ENCODE measurements at places on chromosomes 16 and 17.

GRCh38 chr17:35084987-35085386 lies 21.5 kb upstream of the RFFL start:
- DNase-seq = no peak

DNA sequence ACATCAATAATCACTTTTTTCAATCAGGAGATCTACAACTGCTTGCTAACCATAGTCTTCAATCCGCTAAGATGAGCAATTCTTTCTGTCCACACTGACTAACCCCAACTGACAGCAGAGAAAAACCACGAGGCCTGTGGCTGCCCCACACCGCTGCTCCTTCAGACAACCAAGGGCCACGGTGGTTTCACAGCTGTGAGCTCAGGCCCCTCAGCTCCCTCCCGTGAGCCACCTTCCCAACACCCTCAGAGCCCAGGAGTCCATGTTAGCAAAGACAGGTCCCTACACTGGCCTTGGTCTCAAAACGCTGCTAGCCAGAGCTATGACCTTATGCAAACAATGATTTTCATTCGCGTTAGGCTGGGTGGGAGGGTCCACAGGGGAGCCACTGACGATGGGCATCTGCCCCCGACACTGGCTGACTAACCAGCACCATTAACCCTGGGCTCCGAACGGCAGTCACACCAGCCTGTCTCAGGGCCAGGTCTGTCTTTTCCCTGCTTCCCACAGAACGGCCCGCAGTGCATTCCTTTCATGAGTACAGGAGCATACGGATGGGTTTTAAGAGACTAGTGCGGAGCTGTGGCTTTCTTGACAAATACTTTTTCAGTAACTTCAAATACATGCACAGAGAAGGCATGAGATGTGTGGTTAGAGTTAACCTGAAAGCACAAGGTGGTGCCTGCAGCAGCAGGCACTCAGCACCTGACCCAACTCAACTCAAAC lies 67.3 kb downstream of the ANKRD11 start:
- peak; percentile 47 for DNase-seq

- no peak for DNase-seq
Measured at GRCh38 chr17:50163843-50164696, 1.7 kb upstream of the SGCA start.

- DNase-seq = no peak
Measured at GRCh38 chr16:4767872-4768548, 1.0 kb upstream of the ZNF500 start.

DNA sequence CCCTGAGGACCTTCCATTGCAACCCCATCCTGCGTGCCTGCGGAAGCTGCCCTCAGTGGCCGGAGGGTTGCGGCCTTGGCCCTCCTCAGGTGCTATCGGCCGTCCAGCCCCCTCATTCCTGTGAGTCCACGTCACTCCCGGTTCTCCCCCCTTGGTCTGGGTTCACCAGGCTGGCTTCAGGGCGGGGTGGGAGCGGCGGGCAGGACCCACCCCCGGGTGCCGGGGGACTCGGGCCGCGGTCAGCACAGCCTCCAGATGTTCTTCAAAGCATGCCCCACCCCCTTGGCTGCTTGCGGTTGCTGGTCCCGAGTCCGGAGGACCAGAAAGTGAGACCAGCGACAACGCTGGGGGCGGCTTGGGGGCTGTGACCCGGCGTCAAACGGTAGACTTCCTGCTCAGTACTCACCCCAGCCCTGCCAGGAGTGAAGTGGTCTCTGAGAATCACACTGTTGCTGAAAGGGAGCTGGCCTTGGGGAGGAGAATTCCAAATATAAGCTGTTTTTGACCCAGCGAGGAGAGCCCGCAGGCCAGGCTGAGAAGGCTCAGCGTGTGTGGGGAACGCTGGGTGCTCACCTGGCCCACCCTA lies 4.5 kb downstream of the ZNF469 start:
- no peak for DNase-seq

GRCh38 chr17:66667090-66667489 lies 167.8 kb upstream of the CACNG5 start:
- no peak for DNase-seq

DNA sequence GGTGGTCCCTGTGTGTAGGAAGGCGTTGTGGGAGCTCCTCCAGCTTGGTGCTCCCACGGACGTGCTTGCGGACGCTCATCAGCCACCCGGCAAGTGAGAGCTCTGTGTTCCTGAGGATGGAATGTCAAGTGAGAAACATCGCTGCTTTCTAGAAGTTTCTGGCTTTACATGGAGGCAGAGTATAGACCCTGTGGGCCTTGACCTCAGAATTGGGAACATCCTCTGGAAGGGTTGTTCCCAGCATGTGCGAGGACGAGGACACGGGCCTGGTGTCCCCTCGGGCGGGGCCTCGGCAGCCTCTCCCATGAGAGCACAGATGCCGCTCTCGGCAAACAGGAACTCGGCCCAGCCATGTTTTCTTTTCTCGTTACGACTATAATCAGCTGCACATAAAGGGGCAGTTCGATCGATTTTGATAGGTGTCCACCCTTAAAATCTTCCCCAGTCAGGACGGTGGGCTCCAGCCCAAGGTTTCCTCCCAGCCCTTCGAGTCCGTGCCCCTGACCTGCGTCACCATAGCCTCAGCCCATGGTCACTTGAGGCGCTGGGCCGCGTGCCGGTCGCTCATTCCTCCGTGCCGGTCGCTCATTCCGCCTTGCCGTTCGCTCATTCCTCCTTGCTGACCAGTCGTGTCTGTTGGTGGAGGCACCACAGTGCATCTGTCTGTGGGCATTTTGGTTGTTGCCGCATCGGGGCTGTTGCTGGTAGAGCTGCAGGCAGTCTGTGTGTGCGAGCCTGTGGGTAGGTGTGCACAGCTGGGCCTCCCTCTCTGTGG lies 91.3 kb upstream of the ZNF750 start:
- DNase-seq = no peak

DNA sequence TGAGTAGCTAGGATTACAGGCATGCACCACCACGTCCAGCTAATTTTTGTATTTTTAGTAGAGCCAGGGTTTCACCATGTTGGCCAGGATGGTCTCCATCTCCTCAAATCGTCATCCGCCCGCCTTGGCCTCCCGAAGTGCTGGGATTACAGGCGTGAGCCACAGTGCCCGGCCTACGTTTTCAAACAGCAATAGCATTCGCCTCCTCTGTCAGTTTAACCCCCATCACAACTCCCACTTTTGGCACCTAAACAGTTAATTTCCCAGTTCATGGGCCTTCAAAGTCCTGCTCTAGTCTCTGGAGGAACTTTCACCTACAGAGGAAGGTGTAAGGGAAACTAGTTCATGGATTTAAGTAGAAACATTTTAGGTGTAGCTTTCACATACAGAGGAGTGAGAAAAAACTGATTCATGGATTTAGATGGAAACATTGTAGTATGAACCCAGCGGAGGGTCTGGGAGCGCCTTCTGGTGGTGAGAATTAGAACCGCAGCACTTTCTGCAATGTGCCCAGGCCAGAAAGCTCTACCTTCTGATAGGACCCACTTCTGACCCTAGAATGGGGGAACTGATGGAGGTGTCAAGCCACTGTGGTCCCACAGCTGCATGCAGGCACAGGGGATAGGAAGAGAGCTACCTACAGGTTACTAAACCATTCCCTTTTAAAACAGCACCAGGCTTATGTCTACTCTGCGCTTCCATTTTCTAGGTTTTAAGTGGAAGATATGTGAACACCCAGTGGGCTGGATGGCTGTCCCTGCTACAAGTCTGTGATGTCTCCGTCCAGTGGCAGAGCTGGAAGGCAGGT lies 12.0 kb upstream of the MEOX1 start:
- DNase-seq = peak; percentile 60

- peak; percentile 31 for DNase-seq
Measured at GRCh38 chr17:78381601-78382232, 3.3 kb downstream of the PGS1 start.

DNA sequence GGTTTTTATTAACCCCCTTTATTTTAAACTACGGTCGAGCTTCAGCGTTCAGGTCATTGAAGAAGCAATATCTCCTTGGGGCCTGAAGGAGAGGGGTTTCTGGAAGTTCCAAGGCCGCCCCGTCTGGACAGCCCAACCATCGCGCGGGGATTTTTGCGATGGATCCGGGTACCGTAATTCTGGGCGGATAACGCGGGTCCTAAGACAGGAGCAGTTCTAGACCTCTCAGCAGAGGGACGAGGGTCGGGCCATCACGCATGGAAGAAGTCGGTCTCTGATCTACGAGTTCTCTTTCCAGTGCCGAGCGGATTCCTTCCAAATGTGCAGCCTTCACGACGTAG lies 3.6 kb downstream of the BORCS6 start:
- no peak for DNase-seq

DNA sequence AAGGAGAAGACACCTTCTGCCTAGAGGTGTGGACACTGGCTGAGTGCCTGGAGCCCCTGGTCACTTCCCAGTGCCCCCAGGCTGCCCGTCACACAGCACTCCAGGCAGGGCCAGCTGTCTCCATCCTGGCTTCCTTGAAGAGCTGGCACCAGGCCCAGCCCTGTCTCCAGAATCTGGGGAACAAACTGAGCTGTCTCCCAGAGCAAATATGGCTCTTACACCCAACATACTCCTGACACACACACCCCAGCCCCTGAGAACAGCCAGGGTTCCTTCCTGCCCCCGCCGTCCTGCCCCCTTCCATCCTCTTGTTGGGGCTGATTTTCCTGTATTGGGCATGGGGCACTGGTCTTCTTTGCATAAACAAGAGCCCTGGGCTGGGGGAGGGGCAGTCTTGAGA lies 9.1 kb downstream of the NHERF1 start:
- no peak for DNase-seq

DNA sequence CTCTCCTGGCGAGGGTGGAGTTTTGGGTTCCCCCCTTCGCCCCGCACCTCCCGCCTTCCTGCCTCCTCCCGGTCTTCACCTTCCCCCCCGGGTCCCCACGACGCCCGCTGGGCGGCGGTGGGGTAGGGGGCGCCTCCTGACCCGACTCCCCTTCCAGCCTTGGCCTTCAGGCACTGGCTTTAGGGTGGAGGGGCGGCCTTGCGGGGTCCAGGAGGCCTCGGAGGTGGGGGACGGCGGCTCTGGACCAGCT lies 2.4 kb downstream of the SLC16A3 start:
- DNase-seq = no peak

- no peak for DNase-seq
Measured at GRCh38 chr16:86033016-86033474, 134.1 kb downstream of the IRF8 start.

DNA sequence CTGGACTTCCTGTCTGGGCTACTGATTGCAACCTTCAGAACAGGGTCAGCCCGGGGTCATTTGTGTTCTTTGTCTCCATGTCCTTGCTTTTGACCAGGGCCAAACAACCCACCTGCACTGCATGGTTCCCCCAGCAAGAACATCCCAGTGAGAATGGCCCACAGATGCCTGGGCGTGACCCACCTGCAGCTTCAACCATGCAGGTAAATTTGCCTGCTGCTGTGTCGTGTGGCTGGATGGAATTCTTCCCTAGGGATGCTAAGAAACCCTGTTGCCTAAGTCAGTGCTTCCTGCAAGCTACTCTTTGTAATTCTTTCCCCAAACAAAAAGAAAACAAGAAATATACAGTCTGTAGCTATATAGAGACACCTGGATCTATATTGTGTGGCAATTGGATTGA lies 12.5 kb downstream of the CDH13 start:
- DNase-seq = no peak

- DNase-seq = no peak
Measured at GRCh38 chr16:4593086-4593485, 21.6 kb downstream of the UBALD1 start.

Data from activated T-helper 9 cell treated with anti-CD3 and anti-CD28 coated beads, Interleukin-2, amount 50 U/mL, for 16 hours (primary cell).